ENCODE measurements at places on chromosomes 12 and 14. TPM values are rescaled to one million over a fixed set of nuclear protein-coding genes. Genes with fewer than 3 reads are reported as not detected.

ENDOU gene
- total RNA-seq, result 0.09 TPM

GRCh38 chr12:29249930-29250329 is 100.9 kb downstream of the FAR2 start:
- H3K36me3 ChIP-seq, result no peaks in the 10 kb centered on the region
- H3K4me1 ChIP-seq, result no peaks in the 10 kb centered on the region
- H3K4me3 ChIP-seq, result no peak overlapping the region
- no peaks in the 10 kb centered on the region for H3K27me3 ChIP-seq

DNA sequence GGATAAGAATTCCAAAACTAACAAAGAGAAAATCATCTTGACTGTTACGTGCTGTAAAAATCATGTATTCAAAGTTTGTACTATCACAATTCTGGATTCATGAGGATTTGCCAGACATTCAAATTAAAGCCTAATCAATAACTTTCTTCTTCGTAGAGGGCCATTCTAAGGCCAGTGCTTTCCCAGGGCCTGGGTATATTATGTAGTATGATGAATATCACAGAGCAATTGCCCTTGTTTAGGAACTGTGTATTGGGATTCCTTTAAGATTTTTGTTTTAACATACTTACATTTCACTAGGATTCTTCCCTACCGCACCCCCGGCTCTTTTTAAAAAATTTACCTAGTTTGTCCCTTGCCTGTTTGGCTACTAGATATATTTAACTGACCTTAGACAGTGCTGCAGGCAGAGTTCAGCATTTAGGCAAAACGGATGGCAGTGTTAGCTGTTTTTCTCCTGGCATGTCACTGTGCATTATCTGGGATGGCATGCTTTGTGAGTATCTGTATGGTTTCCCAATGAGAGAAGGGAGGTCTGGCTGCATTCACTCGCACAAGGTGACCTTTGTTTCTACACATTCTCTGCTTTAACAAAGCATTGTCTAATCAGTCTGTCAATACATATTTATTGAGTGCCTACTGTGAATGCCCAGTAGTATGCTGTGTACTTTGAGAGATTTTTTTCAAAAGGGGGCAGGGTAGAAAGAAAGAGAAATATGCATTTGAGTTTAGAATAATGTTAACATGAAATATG is 63.3 kb downstream of the ERC1 start:
- H3K27me3 ChIP-seq, result no peaks in the 10 kb centered on the region
- peaks cover 3% of the 10 kb centered on the region for H3K4me1 ChIP-seq
- H3K27ac ChIP-seq, result no peak overlapping the region
- DNase-seq, result no peak
- H3K36me3 ChIP-seq, result peaks cover 11% of the 10 kb centered on the region
- H3K4me3 ChIP-seq, result no peak overlapping the region

GRCh38 chr12:82886671-82887340 is 200.1 kb downstream of the TMTC2 start:
- H3K4me3 ChIP-seq, result no peak overlapping the region
- H3K27ac ChIP-seq, result no peak overlapping the region
- DNase-seq, result no peak
- H3K36me3 ChIP-seq, result no peaks in the 10 kb centered on the region
- H3K4me1 ChIP-seq, result no peaks in the 10 kb centered on the region

DNA sequence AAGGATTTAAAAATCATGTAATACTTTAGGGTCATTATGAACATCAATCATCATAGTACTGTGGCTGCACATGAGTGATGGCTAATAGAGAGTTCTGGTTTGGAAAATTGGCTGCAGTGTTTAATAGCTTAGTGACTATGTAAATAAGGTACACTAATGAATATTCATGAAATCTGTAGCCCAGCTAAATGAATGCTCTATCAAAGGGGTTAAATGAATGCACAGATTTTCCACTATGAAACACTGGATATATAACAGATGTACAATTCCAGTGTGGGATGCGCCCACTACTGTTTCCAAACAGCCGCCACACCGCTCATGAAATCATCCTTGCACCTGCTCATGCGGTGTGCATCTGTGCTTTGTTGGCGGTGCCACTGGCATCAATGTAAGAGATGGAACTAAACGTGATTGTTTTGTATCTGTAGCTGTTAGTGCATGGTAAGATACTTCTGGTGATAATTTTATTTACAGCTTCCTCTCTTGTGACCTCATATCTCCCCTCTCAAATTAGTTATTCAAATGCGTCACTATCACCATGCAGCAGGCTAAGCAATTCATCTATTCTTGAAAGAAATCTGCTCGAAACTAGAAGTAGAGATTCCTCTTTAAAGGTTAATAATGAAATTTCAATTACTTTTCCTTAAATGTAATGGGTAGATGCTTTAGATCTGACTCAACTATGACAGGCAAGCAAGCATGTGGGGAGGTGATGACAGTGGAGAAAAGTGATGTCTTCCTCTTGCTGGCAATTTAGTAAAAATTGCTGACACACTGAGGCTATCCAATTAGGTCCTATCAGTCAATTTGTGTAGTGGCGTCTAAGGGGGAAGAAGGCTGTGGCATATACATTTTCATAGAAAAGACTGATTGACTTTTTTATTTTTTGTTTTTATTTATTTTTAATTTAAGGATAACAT is 433.6 kb downstream of the AEBP2 start:
- H3K27ac ChIP-seq, result no peak overlapping the region
- H3K4me1 ChIP-seq, result no peaks in the 10 kb centered on the region
- H3K27me3 ChIP-seq, result no peaks in the 10 kb centered on the region
- no peaks in the 10 kb centered on the region for H3K36me3 ChIP-seq

All from activated CD4-positive, alpha-beta T cell treated with anti-CD3 and anti-CD28 coated beads, Interleukin-2, amount 10 ng/mL, durations not matched to agents 24 days and 14 days (primary cell).